ENCODE measurements at places on chromosomes 7 and 10.

DNA sequence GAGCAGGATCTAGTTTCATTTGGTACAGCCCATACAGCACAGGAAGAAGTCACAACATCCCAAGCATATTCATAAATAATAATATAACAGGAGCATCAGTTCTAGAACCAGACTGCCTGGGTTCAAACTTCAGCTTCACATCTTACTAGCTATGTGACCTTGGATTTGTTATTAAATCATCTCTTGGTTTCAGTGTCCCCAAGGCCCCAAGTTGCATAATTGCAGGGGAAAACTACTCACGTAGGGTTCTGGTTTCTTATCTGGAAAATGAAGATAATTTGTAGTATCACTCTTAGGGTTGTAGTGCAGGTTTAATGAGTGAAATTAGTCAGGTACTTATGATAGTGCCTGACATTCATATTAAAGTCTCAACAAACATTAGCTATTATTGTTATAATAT, 5.5 kb upstream of the IQUB start:
- DNase-seq, result no peak

DNA sequence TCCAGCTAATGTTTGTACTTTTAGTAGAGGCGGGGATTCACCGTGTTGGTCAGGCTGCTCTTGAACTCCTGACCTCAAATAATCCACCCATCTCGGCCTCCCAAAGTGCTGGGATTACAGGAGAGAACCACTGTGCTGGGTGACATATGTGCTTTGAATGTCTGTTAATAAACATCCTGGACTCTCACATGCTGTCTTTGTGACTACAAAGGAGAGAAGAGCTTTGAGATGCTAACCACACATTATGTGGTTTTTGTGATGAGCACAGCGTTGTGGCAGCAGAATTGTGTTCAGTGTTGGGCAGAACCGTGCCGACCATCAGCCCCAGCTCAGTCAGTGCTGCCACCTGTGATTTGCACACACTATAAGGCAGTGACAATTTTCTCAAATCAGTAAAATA, 500.1 kb upstream of the KLF6 start:
- no peak for DNase-seq

GRCh38 chr10:1364151-1364910, 308.1 kb downstream of the WDR37 start:
- no peak for DNase-seq

- no peak for DNase-seq
Measured at GRCh38 chr7:117963264-117964197, 90.3 kb upstream of the CTTNBP2 start.

DNA sequence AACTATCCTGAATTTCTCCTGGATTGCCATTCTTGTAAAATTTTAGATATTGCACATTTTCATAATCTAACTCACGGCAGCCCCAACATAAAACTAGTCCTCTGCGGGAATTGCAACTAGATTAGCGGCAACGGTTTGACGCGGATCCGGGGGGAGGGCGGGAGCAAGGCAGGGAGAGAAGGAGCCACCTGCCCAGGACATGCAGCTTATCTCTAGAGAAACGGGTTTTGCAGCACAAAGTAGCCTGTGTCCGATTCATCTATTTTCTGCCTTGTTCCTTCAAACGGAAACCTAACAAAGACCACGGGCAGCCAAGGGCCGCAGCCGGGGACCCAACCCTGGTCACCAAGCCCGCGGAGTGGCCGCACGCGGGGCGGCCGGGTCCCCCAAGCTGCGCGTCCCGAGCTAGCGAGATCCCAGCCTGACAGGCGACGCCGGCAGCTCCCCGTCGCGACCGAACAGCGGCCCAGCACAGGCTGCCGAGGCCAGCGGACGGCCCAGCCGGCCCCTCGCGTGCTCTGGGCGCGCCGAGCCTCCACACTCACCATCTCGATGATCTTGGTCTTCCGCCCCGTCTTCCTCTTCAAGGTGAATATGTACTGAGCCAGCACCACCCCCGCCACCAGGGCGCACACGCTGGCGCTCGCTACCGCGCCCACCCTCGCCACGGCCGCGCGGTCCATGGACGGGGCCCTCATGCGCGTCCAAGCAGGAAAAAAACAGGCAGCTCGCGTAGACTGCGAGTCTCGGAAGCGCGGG, at the start of gene NT5C3A:
Gene NT5C3A (minus strand): TSS at position 754 of the 759 bp plus-strand sequence. CDS start 71 bp downstream, at position 683.
- DNase-seq, result peak; percentile 51

GRCh38 chr7:30163231-30163894, 28.6 kb downstream of the MTURN start:
- peak; percentile 50 for DNase-seq

DNA sequence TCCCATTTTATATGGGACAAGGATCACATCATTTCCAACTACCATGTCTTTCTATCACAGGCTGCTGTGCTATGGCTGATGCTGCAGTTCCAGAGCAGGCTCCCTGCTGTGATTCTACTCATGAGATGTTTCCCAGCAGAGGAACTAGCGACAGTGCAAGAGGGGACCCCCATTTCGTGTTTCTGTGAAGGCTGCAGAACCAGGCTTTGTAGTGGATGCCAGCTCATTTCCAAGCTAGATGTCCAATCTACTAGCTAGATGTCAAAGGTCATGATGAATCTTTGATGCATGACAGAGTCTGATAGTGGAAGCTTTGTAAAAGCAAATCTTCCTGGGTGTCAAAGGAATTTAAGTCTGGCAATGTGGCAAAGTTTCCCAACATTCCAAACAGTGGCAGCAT, 21.2 kb upstream of the MYO3A start:
- no peak for DNase-seq

GRCh38 chr7:5339955-5340354, 57.2 kb downstream of the SLC29A4 start:
- DNase-seq, result no peak

DNA sequence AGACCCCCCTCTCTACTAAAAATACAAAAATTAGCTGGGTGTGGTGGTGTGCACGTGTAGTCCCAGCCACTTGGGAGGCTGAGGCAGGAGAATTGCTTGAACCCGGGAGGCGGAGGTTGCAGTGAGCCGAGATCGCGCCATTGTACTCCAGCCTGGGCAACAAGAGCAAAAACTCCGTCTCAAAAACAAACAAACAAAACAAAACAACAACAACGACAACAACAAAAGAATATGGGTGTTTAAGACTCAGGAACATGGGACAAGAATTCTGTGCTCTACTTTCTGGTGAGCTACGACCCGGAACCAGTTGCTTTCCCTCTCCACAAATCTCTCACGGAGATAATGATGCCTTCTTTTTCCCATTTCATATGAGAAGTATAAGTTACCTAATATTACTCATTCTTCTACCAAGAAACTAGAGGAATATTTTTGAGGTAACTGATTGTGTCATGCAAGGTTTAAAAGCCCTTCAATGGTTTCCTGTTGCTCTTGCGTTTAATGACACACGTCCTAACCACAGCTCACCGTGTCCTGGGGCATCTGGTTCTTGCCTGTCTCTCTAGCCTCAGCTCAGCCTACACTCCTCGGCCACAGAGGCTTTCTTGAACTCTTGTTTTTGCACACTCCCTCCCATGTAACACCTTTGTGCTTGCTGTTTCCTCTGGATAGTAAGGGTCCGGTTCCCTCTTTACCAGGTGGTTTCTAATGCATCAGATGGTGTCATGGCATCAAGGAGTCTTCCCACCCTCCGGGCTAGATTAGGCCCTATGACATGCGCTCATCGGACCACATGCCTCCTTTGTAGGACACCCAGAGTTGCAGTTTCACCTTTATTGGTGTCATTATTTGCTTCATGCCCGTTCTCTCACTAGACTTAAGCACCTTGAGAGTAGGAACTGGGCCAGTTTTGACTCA, 67.5 kb downstream of the PFKFB3 start:
- DNase-seq, result peak; percentile 60

GRCh38 chr10:120599200-120599724, 142.2 kb downstream of the PLPP4 start:
- DNase-seq, result no peak

DNA sequence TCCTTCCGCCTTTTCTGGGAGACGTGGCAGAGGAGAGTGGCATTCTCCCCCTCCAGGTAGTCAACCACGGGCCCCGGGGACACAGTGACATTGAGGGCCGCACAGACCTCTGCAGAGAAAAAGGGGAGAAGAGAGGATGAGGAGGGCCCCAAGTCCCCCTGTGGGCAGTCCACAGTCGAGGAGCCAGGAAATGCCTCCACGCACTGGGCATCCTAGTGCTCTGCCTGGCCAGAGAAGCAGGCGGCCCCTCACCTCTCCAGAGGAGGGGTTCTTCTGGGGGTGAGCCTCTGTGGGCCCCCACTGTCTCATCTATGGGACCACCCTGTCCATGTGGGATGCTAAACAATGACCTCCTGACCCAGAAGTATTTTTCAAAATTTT, 7.4 kb downstream of the VSTM4 start:
- no peak for DNase-seq

DNA sequence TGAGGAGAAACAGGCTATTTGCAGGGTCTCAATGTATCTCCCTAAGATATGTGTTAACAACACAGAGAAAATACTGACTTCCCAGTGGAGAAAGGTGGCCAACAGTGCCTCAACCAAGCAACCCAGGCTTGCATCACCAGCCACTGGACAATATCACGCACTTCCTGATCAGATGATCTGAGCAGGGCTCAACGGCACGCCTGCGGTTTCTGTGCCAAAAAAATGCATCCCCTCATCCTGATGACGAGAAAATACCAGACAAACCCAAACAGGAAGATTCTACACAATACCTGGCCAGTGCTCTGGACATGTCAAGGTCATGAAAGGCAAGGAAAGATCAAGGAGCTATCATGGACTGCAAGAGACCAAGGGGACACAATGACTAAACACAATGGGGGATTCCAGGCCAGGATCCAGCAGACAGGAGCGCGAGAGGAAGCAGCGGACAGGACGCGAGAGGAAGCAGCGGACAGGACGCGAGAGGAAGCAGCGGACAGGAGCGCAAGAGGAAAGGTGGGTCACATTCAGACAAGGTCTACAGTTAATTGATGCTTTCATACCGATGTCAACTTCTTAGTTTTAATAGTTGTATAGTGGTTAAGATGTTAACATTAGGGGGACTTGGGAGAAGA, 51.1 kb downstream of the GNA12 start:
- DNase-seq, result peak; percentile 96

- DNase-seq, result no peak
Measured at GRCh38 chr10:60963441-60964256, 19.7 kb upstream of the RHOBTB1 start.

- no peak for DNase-seq
Measured at GRCh38 chr7:2814186-2814945, 29.7 kb downstream of the GNA12 start.

- no peak for DNase-seq
Measured at GRCh38 chr10:45553613-45554012, 119.0 kb downstream of the ZFAND4 start.

Data from HL-60 (cell line).